Stimulated activated CD4-positive, alpha-beta T cell treated with anti-CD3 and anti-CD28 coated beads, Interleukin-1b, Interleukin-23, amount 100 ng/mL, for 24 hours (primary cell): ENCODE measurements at places on chromosomes 6 and 20.

GRCh38 chr6:43310134-43310533 lies 1.5 kb upstream of the CRIP3 start:
- no peak for DNase-seq

GRCh38 chr6:48176645-48177308 lies 65.8 kb upstream of the PTCHD4 start:
- DNase-seq: no peak

DNA sequence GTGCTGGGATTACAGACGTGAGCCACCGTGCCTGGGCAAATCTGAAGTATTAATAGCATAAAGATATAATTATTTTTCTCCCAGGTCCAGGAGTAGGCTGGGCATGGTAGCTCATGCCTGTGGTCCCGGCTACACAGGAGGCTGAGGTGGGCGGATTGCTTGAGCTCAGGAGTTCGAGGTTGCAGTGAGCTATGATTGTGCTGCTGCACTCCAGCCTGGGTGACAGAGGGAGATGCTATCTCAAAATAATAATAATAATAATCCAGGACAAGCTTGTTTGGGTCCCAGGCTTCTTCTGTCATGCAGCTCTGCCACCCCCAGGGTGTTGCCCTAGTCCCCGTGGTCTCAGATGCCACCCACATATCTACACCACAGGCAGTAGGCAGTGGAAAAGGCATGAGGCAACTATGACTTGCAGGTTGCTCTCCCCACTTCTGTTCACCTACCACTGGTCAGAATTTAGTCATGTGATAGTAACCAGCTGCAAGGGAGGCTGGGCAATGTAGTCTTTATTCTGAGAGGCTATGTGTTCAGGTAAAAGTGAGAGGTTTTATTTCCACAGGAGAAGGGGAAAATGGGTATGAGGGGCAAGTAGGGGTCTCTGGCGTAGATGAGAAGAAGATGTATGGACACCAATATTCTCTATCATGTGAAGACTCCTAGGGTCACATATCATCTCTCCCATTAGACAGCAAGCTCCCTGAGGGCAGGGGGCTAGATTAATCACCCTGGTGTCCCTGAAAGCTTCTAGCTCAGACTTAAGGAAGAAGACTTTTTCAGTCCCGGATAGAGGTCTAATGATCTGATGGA lies 25.7 kb downstream of the TCF15 start:
- DNase-seq: peak; percentile 3

- no peak for DNase-seq
Measured at GRCh38 chr6:38233161-38233791, 406.5 kb downstream of the BTBD9 start.

DNA sequence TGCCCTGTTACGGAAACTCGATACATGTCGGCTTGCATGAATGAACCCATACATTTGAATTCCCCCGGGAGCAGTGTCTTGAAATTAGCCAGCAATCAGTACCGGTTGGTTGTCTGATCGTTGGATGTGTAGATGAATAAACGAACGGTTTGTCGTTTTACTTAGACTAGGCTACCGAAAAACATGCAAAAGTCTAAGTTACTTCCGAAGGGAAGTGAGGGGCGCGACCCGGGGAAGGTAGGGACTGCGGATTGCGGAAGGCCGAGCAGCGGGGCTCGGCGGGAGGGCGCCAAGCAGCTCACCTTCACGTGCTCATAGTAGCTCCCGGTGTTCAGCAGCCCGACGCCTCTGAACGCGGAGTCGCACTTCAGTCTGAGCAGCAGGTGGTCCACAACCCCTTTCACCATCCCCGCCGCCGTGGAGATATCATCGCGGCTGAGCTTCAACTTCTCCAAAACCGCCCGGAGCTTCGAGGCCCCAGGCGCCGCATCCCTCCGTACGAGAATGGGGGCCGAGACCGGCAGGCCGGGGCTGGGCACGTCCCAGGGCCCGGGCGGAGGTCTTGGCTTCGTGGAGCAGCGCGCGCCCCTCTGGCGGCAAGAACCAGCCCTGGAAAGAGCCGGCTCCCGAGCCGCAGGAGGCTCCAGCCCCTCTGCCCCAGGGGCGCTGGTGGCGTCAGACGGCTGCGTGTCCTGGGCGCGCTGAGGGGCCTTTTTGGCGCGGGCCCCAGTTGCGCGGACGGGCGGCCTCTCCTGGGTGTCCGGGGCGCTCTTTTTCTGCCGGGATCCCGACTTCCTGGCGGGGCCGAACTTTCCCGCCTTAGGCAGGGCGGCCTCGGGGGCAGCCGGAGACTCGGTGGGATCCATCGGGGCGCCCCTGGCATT lies 632 bp downstream of the CGAS start:
- peak; percentile 36 for DNase-seq

GRCh38 chr20:45993197-45993951 lies 15.3 kb upstream of the MMP9 start:
- DNase-seq: no peak

DNA sequence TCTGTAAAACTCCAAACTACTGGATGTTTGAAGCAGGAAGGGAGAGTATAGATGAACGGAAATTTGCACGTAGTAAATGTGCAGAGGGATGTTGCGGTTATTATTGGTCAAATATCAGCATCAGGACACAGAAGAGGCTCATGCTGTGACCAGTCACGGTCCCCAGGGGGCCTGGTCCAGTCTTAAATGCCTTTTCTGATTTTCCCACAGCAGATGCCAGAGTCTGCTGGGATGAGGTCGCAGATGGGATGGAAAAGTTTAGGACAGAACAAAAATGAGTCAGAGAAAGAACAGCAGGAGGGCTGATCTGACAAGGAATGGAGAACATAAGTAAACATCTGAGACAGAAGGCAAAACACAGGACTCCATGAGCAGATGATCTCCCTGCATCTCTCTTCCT lies 11.7 kb upstream of the SIRPG start:
- DNase-seq: no peak

DNA sequence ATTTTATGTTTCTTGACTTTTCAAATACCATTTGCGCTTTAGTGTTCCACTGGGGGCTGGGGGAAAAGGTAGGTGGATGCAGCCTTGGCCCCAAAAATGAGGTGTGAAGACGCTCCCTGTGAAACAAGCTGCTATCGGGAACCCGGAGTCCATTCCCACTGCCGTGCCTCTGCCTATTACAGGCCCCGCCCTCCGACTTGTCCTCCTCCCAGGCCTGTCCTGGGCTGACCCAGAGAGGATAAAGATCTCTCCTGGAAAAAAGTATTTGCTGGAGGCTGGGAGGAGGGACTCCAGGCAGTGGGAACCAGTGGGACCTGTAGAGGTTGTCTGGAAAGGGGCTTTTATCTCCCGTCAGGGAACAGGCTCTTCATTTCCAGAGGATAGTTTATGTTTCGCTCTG lies 215.0 kb downstream of the SLC24A3 start:
- DNase-seq: no peak
